Ecto neural progenitor cell (in vitro differentiated cells): ENCODE measurements at places on chromosomes 7 and 10.

DNA sequence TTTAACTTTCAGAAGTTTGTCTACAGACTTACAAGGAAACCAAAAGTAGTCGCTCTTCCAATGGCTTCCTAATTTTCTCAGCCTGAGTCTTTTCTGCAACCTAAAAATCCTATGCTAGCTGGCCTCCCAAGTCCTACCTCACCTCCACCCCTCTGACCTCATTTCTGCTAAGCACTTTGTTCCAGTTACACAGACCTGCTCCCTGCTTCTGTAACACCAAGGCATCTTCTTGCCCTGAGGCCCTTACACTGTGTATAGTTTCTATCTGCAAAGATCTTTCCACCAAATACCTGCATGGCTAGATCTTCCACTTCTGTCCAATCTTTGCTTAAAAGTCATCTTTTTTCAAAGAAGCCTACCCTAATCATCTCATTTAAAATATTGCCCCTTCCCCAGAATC, 1.9 kb upstream of the SNX13 start:
- DNase-seq: no peak

DNA sequence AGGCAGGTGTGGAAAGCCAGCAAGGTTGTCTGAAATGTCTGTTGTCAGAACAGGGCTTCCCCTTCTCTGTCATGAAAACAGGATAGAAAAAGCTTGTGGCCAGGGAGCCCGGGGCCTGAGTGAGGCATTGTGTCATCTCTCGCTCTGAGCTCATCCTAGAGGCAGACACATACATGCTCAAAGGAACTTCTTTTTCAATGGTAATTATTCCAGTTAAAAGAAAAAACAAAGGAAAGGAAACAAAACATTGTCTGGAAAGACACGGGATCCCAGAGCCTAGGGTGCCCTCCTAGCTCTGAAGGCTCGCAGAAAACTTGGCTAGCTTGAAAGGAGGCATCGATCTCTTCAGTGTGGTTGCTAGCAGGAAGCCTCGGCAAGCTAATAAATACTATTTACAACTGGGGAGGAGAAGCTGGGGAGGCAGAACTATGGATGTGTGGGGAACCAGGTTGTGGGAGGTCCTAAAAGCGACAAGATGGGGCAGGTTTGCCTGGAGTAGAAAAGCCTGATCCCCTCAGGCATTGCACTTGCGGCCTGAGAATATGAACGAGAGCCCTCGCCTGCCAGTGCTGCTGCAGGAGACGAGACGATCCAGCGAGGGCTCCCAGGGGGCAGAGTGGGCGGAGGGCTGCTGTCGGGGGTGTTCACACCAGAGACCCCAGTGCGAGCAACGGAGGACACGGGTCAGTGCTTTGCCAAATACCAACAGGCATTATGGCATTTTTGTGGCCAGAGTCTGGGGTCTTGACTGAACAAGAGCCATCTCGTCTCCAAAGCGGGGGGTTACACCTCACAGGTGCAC, 32.8 kb upstream of the DGKI start:
- peak; percentile 54 for DNase-seq

DNA sequence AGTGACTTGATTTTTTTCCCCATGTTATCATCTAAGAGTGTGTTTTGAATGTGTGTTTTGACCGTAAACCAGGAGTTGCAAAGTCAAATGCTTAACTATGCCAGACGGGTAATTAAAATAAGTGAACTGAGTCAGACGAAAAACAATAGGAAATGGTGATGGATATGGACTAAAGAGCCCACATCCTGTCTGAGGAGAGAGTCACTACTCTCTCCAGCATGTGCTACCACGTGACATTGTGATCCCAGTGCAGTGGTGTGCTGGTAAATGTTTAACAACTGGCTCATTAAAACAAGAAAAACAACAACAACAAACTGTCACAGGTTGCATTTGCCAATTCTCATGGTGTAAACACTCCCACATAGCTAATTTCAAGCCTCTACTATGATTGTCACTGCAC, 164.3 kb downstream of the SUGCT start:
- no peak for DNase-seq

GRCh38 chr7:37982423-37982822, 62.0 kb downstream of the EPDR1 start:
- no peak for DNase-seq

GRCh38 chr10:129637010-129637409, 170.0 kb downstream of the MGMT start:
- no peak for DNase-seq

DNA sequence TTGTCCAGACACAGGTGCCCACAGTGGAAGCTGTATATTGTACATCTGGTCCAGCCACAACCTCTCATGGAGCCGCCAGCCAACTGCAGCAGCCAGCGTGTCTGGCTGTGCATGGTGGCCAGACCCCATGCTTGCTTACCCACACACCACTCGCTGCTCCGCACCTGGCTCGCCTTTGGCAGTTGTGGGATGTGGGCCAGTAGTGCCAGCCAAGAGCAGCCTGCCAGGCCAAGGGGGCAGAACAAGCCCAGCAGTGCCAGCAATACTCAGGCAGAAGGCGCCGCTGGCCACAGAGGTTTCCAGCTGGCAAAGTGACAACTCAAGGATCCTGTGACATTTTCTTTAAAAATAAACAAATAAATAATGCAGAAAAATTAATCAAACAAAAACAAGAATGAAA, 11.7 kb upstream of the TMEM243 start:
- DNase-seq: no peak

DNA sequence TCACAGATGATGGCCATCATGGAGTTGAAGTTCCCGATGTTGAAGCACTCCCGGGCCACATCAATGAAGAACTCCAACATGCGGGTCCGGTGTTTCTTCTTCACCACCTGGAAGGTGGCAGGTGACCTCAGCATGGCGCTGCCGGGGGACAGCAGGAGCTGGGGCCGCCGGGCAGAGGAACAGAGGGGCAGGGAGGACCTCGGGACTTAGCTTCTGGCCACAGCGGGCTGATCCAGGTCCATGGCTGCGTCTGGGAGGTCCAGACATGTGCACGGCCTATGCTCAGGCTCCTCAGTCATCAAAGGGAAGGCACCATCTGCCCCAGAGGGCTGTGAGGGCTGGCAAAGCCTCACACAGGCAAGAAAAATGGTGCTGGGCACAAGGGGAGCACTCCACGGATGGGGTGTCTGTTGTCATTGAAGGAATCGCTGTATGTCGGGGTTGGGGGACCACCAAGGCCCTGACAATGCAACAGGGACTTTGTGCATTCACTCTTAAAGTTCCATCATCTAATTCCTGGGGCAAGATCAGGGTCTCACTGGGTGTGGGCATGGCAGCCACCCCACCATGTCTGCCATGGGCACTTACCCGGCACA, 60.9 kb downstream of the CSGALNACT2 start:
- DNase-seq: no peak

- DNase-seq: no peak
Observed at GRCh38 chr7:105752671-105753275, 123.6 kb downstream of the ATXN7L1 start.

GRCh38 chr7:37392673-37393017, 56.0 kb downstream of the ELMO1 start:
- DNase-seq: no peak

DNA sequence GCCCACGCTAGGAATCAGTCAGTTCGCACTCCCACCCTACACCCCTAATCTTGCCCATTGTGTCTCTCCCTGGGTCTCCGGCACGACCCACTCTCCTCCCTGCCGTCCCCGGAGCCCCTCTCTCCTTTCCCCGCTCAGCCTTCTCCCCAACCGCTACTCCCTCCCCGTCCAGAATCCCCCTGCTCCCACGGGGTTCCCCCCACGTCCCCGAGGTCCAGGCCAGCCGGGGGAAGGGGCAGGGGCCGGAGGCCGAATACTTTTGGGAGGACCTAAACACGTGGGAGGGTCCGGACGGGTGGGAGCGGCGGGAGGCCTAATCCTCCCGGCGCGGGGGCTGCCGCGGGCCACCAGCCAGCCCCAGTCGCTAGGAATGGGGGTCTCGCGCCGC, 560 bp downstream of the RARRES2 start:
- DNase-seq: no peak

DNA sequence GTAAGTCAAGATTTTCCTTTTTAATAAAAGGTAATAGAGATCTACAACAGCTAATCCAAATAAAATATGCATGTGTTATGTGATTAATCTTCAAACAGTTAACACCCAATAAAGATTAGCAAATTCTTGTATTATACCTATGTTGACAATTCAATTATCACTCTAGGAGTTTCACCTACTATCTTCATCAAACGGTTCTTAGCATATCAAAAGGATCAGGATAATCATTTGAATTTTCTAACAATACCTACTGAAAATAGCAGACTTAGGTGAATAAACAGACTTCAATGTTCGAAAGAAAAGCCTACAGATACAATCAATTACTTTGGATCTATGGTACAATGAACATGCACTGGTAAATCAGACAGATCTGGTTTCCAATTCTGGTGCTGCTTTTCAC, 268.3 kb downstream of the CACNA2D1 start:
- no peak for DNase-seq

GRCh38 chr10:82883603-82884002, 1008.6 kb downstream of the NRG3 start:
- DNase-seq: no peak

- DNase-seq: peak; percentile 86
Observed at GRCh38 chr7:25854608-25855497, 297.1 kb upstream of the NFE2L3 start.

DNA sequence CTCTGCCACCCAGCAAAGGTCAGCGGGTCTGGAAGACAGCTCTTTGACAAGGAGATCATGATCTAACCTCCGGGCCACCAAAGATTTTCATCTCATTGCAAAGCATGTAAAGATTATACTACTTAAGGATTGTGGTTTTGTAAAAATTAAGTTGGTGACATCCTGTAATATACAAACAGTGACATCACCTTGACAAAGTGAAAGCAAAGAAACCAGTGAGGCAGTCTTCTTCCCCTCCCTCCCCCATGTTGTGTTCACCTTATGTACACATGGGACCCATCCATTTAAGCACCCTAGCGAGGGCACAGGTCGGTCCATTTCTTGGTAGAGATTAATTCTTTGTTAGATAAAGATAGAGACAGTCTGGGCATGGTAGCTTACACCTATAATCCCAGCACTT, 3.9 kb downstream of the MDH2 start:
- no peak for DNase-seq

DNA sequence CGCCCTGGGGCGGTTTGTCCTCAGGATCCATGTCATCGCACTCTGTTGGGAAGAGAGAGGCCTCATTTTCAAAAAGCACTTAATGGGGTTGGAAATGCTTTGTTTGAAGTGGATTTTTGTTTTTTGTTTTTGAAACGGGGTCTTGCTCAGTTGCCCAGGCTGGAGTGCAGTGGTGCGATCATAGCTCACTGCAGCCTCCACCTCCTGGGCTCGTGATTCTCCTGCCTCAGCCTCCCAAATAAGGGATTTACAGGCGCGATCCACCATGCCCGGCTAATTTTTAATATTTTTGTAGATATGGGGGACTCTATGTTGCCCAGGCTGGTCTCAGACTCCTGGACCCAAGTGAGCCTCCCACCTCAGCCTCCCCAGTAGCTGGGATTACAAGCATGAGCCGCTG, 735 bp downstream of the FKBP6 start:
- DNase-seq: no peak

DNA sequence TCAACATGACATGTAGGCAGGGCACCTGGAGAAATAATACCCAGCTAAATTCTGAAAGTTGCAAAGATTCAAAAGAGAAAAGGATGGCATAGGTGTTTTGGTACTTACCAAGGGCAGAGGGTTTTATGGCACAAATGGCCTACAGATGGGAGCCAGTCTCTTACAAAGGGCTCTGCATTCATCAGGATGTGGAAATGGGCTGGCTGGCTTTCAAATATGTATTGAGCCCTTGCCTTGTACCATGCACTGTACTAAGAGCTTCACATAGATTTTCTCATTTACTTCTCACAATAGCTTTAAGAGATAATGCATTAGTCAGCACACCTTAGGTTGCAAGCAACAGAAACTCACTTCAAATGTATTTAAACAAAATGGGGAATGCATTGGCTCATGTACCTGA, 327.1 kb downstream of the BICC1 start:
- DNase-seq: no peak

- DNase-seq: no peak
Observed at GRCh38 chr7:2289111-2289586, 25.1 kb downstream of the SNX8 start.

- DNase-seq: no peak
Observed at GRCh38 chr10:91164520-91165065, 55.9 kb upstream of the PCGF5 start.

GRCh38 chr10:36390221-36390620, 735.2 kb upstream of the ANKRD30A start:
- no peak for DNase-seq

GRCh38 chr7:50371551-50372021, 67.1 kb downstream of the IKZF1 start:
- DNase-seq: no peak

GRCh38 chr7:138304071-138304320, 156.1 kb upstream of the TRIM24 start:
- DNase-seq: no peak

DNA sequence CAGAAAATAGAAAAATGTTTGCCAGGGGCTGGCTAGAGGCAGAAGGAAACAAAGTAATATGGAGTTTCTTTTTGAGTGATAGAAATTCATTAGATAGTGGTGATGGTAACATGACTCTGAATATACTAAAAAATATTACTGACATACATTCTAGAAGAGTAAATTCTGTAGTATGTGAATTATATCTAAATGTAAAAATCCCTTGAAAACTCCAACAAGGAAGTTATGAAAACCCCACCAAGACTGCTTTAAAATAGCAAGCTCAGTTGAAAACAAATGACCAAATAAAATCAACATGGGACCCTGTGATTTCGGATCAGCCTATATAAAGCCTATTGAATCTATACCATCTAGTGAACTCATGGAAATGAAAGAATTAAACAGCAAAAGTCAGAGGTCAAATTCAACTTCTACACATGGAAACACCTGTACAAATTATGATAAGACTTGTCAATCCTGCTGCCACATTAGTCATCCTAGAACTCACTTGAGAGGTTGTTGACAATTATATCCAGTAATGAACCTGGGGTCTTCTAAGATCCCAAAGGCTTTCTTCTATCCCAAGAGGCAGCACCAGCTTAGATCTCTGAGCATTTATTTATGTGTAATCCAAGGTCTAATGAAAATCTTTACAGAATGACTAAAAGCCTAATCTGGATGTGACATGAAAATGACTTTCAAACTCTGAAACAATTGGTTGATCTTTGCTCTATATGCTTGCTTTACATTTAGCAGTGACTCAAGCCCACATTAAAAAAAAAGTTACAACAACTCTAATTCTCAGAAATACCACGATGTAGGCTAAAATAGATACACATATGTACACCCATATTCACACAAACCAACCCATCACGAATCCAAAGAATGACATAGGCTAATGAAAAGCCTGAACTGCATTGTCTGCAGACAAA, 59.3 kb downstream of the OSBPL3 start:
- no peak for DNase-seq
